ENCODE measurements at places on chromosomes 2 and 18.

- DNase-seq, result no peak
These were observed 34.7 kb downstream of the KLF7 start for GRCh38 chr2:207130958-207131521.

DNA sequence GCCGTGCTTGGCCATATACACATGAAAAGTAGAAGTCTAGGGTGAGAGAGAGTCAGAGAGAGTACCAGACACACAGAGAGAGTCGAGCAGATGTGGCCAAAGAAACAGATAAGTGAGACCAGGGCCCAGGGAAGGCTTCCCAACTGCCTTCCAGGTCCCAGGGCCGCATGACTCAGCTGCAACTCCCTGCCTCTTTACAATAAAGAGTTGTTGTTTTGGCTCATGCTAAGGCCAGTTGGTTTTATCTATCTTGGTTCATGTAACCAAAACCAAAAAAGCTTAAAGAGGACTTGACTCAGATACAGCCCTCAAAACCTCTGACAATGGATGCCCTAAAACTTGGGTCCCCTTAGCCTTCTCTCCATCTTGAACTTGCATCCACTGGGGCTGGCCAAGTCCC lies 36.9 kb downstream of the REEP1 start:
- no peak for DNase-seq

DNA sequence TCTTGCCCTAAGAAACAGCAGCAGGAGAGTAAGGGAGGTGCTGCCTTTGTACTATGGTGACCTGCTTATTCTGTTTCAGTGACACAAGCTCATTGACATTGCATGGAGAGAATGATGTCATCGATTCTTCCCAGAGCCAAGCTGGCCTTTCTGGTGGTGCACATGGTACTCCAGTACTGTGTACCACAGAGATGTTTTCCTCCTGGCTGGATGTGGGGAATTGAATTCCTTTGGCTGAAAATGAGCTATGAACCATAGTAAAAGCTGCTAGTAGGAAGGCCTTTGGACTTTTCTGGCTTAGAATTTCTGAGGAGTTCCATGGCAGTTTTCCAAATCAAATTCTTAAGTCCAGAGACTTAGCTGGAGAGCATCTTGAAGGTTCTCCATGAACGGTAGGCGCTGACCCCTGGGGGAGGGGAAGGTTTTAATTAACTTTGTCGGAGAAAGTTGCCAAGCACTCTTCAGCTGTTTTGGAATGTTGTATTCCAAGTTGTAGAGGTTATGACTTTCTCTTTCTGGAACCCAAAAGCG lies 17.1 kb upstream of the B3GNT2 start:
- no peak for DNase-seq

DNA sequence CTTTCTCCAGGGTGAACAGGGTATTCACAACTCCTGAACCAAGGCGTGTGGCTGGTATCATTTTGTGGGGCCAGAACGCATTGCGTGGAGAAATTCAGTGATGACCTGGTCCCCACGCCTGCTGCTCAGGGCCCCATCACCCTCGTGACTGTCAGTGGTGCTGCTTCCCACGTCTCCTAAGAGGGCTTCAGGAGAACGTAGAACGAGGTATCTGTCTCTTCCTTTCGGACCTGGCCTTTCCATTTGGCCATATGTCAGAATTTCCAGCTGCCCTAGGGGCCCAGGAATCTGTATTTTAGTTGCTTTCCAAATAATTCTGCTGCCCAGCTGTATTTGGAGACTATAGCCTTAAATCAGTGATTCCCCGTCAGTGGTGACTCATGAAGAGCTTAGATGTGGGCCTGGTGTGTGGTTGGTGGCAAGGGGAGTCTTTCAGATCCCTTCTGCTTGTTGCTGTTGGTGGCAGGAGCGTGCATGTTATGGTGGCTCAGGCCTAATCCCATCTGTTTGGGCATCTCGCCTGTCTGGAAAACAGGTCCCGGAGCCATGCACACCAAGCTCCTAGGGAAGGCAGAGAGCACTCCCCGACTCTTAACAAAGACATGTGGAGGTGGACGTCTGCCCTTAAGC lies 56.4 kb downstream of the NPAS2 start:
- no peak for DNase-seq

DNA sequence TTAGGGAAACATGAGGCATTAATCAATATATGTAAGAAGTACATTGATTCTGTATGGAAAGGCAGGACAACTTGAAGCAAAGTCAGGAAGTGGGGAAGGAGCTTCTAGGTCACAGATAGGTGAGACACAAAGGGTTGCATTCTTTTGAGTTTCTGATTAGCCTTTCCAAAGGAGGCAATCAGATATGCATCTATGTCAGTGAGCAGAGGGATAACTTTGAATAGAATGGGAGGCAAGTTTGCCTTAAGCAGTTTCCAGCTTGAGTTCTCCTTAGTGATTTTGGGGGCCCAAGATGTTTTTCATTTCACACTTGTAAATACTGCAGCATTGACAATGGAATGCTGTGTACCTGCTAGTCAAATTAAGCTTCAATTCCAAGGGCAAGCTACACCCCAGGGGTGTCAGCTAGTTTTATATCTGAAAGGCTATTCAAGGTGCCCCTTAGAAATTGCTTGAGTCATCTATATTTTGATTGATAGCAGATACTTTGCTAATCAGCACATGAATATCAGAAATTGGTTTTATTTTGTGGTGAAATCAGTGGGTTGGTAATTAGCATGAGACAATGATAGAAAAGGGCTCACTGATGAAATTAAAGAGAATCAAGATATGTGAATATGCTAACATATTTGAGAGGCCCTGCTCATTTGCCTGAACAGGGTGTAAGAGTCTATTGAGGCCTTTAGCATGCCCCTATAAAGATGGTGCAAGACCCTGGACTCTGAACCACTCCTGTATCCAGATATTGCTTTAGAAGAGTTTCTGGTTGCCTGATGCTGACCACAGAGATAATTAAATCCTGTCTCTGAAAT lies 131.5 kb downstream of the TMEM17 start:
- DNase-seq, result no peak

- DNase-seq, result no peak
These were observed 12.4 kb downstream of the HS6ST1 start for GRCh38 chr2:128306081-128306930.

- no peak for DNase-seq
These were observed 56.1 kb upstream of the RNF152 start for GRCh38 chr18:61948846-61949438.

DNA sequence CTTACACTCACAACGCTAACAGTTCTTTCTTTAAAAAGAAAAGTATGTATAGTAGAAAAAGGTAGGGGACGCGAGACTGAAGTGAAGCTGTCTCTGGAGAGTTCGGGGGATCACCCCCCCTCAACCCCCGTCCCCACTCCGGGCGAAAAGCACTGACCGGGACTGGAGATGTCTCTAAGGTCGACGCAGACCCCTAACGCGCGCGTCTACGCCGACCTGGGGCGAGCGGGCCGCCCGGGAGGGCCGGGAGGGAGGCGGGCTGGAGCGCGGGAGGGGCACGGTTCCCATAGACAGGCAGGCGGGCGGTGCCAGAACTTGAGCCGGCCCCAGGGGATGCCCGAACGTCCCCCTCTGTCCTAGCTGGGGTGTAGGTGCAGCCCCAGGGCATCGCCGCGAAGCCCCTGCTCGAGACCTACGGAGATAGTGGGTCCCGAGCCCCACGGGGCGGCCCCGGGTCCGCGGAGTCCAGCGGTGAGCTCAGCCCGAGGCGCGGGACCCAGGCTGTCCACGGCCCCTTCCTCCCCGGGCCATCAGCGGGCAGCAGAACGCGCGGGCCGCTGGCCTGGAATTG lies 82.2 kb downstream of the CHRNA1 start:
- DNase-seq, result no peak

DNA sequence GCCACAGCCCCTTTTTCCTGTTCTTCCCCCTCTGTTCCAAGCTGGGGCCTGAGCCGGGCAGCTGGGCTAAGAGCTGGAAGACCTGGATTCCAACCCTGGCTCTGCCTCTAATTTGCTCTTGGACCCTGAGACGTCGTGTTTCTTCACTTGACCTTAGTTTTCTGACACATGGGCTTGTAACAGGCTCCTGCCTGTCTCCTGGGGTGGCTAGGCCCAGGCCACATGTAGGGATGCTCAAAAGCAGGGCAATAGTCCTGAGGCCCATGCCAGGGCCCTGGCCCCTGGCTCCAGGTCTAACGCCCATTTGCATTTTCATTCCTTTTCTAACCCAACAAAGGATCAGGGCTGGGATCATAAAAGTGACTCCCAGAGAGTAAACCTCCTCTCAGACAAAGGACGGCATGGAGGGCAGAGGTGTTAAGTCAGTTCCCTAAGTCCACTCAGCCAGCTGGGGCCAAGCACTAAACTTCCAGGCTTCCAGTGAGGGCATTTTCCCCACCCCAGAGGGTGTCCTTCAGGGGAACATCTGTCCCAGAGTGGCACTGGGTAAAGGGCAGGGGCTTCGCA lies 16.6 kb upstream of the DNMT3A start:
- DNase-seq, result no peak

DNA sequence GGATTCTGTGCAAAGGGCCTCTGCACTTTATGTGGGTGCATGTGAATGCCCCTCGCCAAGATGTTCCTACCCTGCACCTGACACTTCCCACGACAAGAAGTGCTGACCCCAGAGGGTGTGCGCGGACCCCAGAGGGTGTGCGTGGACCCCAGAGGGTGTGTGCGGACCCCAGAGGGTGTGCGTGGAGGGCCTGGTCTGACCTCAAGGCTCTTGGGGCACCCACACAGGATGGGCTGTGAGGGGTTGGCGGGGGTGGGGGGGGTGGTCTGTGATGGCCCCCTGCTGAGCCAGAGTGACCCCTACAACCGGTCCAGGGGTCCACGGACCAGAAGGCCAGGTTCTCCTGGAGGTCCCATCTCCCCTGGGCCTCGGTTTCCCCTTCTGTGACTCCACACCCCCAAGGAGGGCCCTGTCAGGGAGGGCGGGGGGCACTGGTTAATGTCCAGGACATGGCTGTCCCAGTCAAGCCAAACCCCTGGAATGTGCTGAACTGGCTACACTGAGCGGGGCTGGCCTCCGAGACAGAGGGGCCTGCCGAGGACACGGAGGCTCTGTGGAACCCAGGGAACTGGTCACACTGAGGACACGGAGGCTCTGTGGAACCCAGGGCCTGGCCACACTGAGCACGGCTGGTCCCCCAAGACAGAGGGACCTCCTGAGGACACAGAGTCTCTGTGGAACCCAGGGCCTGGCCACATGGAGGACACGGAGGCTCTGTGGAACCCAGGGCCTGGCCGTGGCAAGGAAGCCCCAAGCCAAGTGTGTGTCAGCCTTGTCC lies 3.1 kb downstream of the NEU4 start:
- DNase-seq, result no peak

GRCh38 chr2:174573621-174574081 lies 24.0 kb downstream of the WIPF1 start:
- no peak for DNase-seq

DNA sequence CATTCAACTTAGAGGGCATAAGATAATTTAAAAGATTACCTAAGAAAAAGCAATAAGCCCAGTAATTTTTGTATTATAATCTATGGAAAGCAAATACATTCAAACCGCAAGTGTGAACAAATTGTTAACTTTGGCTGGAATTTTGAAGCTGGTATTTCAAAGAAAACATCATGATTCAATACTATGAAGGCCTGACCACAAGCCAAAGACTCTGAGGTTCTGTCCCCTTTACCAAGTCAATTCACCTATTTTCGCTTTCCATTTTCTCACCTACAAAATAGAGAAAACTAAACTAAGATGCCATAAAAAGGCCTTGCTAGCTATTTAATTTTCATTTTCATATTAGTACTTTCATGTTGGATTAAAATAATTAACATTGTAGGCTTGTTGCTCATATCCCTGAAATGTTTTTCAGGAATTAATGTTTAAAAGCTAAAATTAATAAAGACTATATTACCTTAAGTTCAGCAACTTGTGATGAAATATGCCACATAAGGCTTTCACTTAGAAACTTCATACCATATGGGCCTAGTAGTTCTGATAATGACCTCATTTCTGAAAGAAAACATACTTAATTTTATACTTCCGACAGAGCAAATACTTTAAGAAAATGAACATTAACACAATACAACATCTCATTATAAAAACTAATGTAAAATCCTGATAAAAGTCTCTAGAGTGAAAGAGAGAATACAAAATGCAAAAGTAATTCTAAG lies 85.7 kb upstream of the FRZB start:
- no peak for DNase-seq

DNA sequence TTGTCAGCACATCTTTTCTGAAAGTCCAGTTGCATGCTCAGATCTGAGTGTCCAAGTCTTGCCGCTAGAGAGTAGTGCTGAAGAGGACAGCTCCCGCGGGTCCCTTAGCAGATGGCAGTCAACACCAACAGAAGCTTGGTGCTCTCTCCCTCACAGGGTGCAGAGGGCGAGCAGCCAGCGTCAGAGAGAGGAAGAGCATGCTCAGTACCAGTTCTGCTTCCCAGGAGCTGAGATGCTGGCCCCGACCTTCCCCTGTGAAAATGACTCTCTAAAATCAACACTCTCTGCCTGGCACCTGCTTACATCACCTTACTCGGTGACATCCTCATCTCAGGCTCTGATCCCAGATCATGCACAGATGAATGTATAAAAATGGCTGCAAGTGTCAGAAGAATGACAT lies 86.0 kb upstream of the TWIST2 start:
- no peak for DNase-seq

- DNase-seq, result no peak
These were observed 374.4 kb downstream of the PTPRM start for GRCh38 chr18:7941533-7941932.

- DNase-seq, result no peak
These were observed 28.9 kb downstream of the LDLRAD4 start for GRCh38 chr18:13247506-13247905.

DNA sequence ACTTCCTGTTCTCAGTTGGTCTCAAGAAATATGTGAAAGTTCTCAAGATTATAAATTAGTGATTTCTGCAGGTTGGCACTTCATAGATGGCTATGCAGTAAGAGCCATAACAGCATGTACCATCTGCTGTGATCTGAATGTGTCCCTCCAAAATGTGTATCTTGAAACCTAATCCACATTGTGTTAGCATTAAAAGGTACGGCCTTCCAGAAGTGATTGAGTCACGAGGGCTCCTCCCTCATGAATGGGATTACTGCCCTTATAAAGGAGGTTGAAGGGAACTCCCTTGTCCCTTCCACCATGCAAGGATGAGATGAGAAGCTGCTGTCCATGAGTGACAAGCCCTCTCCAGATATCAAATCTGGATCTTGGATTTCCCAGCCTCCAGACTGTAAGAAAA lies 45.0 kb downstream of the METTL4 start:
- DNase-seq, result no peak

- no peak for DNase-seq
These were observed 21.9 kb downstream of the TEX44 start for GRCh38 chr2:231614559-231615057.

GRCh38 chr2:52968043-52968442 lies 799.6 kb upstream of the CHAC2 start:
- no peak for DNase-seq

DNA sequence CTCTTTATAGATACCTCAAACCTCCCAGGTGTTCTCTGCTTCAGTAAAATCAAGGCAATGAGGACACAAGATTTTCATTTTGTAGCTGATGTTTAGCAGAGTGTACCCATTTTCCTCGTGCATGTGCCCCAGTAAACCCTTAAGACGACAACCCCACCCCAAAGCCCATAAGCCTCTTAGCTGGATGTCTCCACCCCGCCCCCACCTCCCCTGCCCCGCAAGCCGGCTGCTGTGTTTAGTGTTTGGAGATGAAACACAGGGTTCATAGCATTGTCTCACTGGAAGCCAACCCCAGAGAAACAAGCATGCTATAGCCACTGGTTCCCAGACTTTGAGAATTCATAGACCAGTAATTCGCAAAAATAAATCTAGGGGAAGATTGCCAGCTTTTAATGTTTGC lies 5.8 kb upstream of the SAG start:
- DNase-seq, result no peak

- DNase-seq, result no peak
These were observed 259.0 kb downstream of the CALCRL start for GRCh38 chr2:187188783-187189631.

Data from activated CD4-positive, CD25-positive, alpha-beta regulatory T cell treated with anti-CD3 and anti-CD28 coated beads, Interleukin-2, amount 50 U/mL, for 16 hours (primary cell).